ENCODE measurements at places on chromosomes 1 and 21.

DNA sequence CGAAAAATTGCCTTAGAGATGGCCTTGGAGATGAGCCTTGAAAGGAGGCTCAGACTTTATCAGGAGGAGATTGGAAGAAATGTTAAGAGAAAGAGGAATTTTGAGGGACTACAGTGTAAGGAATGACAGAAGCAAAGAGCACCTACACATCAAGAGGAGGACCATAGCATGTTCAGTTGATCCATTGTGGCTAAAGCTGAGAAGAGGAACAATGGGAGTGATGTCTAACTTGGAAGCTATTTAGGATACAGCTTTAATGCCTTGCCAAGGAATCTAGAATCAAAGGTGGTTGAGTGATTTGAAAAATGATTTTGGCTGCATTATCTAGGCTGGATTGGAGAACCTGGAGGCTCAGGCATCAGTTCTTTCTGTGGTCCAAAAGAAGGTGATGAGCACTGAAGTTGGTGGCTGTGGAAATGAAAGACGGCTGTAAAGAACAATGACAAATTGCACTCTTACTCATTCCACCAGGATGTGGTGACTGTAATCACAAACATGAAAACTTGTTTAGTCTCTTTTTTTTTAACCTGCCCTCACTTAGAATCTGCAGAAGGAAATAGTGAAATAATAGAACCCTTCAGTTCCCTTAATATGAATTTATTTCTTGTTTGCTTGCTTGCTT is 11.3 kb downstream of the FAM20B start:
- DNase-seq, result no peak

DNA sequence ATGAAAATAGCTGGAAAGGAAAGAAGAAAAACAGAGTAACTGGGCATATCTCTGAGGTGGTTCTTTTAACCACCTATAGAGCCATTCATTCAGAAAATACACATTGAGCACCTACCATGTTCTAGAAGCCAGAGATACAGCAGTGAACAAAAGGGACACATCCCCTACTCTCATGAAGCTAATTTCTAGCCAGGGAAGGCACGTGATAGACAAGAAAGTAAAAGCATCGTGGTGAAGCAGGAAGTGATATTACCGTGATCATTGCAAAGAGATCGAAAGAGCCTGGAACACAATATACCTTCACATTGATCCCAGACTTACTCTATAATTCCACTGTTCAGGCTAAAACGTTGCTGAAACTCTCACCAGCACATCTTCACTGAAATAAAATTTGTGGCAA is 76.0 kb downstream of the TIAM1 start:
- no peak for DNase-seq

DNA sequence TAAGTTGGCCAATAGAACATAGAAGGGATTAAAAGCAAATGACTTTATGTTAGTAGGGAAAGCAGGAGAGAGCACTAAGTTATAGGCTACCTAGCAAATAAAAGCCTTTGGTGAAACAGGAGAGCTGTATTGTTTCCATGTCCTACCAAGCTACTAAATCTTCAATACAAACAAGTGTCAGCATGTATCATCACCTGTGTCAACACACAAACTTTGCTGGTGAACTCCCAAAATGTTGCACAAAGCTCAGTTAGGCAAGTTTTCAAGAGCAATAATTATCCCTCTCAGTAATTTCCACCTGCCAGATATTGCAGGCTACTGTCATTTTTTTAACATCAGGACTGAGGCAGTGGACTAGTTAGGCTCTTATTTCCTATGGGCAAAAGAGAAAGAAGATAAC is 77.7 kb upstream of the ADAM30 start:
- no peak for DNase-seq

DNA sequence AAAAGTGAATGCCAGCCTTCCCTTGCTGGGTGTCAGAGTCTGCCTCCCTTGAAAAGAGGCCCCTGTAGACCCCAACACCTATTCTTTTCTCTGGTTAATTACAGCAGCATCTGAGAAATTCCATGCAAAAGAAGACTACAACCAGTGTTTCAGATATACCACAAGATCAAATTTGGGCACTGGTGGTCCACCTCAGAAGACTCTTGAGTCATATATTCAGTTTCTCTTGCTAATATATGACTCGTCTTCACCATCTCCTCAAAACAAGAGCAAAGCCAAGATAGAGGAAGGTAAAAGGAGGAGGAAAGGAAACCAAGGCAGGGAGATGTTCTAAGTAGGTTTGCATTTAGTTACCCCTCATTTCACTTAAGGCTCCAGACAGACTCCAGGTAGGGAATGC is 259.9 kb downstream of the ZNF648 start:
- DNase-seq, result no peak

- DNase-seq, result no peak
Observed at GRCh38 chr1:206805357-206805756, 33.1 kb upstream of the IL10 start.

GRCh38 chr1:84719543-84720217 is 29.4 kb upstream of the SSX2IP start:
- no peak for DNase-seq

DNA sequence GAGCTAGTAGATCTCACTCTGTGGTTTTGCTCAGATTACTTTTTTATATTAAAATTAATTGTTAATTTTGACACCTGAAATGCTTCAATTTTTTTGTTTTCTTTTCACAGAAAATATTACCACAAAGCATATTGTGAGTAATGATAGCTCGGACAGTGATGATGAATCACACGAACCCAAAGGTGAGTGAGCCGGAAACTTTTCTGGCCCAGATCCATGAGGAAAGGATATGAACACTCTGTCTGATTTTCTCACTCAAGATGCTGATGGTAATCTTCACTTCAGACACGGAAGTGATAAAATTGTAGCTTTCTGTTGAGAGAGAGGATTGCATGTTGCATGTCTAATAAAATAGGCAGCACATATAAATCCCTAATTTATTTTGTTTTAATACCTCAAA is 121.8 kb downstream of the PLA2G4A start:
- peak; percentile 44 for DNase-seq

GRCh38 chr1:110787328-110788071 is 85.4 kb upstream of the CD53 start:
- DNase-seq, result no peak
